ENCODE measurements at places on chromosomes 11 and 22.

DNA sequence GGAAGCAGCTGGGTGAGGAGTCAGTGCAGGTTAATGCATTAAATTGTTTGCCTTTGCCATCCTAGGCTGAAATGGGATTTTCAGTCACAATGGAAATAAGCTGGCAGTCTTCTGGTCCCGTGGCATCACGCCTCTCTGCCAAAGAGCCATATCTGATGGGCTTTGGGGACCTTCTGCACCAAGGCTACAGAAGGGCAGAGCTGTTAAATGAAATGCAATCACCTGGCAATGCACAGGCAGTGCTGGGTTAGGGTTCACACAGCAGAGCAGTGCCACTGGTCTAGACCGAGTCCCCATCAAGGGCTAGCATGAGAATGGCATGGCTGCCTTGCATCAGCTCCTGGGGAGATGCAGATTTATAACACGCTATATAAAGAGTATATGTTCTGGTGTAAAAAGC, 749.2 kb downstream of the NTM start:
- no peak for DNase-seq

DNA sequence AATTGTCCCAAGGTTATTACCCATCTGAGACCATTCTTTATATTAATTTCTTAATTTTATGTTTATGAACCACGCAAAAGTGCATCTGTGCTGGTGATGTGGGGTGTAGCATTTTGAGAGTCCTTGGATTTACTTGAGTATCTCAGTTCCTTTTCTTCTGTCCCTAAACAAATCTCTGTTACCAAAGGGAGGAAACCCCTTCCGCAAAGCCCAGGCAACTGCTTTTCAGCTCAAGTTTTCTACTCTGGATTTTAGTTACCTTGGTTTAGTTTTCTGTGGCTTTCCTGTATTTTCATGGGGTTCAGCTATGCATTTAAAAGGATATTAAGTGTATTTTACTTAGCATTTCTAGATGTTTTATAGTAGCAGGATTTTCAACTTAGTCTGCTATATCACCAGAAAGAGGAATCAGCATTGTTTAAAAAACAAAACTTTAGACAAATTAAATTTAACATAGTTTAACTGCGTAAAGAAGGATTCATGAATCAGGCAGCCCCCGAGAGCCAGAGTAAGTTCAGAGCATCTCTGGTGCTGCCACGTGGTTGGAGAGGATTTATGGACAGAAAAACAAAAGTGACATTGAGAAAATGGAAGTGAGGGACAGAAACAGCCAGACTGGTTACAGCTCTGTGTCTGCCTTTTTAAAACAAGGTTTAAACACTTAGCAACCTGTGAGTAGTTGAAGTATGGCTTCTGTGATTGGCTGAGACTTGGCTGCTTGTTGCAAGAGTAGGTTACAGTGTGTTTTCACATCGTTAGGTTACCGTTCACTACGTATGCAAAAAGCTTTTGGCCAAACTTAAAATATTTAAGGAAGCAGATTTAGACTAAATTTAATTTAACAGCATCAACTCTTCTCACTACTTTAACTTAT, 9.6 kb downstream of the ADM start:
- DNase-seq, result no peak

- no peak for DNase-seq
Measured at GRCh38 chr22:20738394-20739089, 35.4 kb upstream of the SERPIND1 start.

GRCh38 chr11:32840587-32840986, 10.9 kb downstream of the PRRG4 start:
- no peak for DNase-seq

GRCh38 chr22:24497841-24498258, 2.7 kb downstream of the UPB1 start:
- DNase-seq, result no peak

DNA sequence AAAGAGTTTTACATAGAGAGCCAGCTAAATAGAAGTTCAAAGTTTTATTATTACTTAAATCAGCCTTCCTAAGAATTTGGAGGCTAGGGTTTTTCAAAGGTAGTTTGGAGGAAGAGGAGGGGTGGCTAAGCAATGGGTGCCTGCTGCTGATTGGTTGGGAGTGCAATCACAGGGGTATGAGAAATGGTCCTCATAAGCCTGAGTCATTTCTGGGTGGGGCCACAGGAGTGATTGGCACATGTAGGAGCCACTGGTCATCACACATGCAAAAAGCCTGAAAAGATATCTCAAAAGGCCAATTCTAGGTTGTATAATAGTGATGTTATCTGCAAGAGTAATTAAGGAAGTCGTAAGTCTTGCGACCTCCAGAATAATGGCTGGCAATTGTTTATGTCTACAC, 12.9 kb downstream of the OR51L1 start:
- no peak for DNase-seq

DNA sequence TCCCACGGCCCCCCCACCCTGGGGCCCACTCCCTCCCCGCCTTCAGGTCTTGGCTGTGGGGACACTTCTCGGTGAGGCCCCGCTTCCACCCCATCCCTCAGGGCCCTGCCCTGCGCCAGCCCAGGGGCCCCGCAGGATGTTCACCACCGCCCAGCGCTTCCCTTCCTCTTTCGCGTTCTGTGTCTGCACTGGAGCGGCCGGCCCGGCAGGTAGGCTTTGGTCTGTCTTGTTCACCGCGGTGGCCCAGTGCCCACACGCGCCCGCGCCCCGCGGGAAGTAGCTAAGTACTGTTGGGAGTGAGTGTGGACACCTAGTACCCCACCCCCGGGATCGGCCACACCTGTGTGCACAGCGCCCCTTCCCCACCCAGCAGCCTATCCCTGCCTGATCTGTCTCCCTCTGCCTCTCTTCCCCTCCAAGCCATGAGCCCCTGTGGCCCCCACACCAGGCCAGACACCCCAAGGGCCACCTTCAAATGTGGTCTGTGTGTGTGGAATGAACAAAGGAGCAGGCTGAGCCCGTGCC, 85.4 kb downstream of the WNT7B start:
- DNase-seq, result no peak

DNA sequence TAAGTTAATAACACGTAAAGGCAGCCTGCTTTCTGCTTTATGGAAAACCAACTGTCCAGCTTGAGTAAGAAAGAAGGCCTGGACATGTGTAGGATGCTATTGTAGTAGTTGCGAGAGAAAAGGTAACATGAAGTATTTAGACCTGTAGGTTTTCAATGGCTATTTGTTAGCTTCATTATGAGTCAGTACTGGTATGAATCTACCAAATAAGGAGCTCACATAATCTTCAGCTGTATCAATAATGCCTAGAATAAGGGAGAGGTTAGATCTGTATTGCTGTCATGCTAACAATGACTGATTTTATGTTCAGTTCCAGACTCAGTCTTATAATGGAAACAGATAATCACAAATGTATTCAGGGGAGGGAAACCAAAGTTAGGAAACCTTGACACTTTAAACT, 550.3 kb downstream of the CNTN5 start:
- DNase-seq, result no peak

- no peak for DNase-seq
Measured at GRCh38 chr11:108516125-108516524, 17.9 kb upstream of the POGLUT3 start.

All from NCI-H1930 (cell line).